ENCODE measurements at places on chromosomes 4 and X.

DNA sequence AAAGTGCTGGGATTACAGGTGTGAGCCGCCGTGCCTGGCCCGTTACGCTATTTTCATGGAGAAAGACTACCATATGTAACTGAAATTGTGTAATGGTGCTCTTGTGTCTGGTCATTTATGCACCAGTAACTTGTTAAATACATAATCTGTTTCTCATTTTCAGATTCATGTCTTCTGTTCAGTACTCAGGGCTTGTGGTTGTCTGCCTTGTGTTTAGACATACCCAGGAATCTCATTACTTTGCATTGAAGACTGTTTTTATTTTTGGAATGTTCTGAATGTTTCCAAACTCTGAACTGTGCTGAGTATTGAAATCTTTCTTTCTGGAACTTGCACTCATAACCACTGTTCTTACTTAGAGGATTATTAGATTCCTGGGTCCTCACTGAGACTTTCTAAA lies 52.8 kb downstream of the PDLIM5 start:
- DNase-seq, result no peak

DNA sequence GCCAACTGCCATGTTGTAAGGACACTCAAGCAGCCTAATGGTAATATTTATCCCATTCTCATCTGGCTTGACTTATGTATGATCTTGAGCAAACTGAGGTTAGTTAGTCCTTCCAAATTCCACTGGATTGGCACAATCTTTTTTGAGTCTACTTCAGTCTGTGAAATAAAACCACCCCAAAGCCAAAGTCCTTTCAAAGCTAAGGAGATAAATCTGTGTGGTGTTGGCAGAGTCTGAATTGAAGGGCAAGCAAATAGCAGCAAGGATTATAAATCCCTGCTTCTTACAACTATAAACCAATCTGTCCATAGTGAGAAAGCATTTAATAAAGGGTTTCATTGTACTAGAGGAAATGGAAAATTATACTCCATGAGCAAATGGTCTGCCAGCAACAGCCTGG lies 233.9 kb upstream of the GLRA2 start:
- DNase-seq, result no peak

DNA sequence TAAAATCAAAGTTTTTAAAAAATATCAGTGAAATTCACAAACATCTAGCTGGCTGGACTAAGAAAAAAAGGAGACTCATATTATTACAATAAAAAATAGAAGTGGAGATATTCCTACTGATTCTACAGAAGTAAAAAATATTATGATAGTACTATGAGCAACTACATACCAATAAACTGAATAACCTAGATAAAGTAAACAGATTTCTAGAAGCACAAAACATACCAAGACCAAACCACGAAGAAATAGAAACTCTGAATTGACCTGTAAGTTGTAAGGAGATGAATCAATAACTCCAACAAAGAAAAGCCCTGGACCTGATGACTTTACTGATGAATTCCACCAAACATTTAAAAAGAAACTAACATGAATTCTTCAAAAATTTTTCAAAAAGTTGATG lies 867.3 kb downstream of the PCDH18 start:
- DNase-seq, result no peak

- DNase-seq, result no peak
These were observed 33.4 kb downstream of the TBL1X start for GRCh38 chrX:9498236-9498635.

DNA sequence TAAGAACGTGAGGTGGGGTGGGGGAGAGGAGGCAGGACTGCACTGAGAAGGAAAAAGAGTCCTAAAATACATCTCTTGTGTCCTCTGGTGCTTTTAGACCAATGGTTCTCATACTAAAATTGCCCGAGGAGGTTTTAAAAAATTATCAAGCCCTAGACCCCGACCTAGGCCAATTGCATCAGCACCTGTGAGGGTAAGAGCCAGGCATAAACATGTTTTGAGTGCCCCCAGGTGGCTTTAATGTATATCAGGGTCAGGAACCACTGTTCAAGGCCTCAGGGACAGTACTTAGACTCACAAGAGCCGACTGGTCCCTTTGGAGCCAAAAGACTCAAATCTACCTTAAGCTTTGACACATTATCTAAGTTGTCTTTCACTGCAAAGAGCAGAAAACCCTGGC lies 37.5 kb upstream of the TMEM150C start:
- no peak for DNase-seq

- no peak for DNase-seq
These were observed 930.4 kb downstream of the DMD start for GRCh38 chrX:32280921-32281320.
